CD8-positive, alpha-beta memory T cell (primary cell): ENCODE measurements at places on chromosomes 3 and 15. TPM values are rescaled to one million over a fixed set of nuclear protein-coding genes. Genes with fewer than 3 reads are reported as not detected.

DNA sequence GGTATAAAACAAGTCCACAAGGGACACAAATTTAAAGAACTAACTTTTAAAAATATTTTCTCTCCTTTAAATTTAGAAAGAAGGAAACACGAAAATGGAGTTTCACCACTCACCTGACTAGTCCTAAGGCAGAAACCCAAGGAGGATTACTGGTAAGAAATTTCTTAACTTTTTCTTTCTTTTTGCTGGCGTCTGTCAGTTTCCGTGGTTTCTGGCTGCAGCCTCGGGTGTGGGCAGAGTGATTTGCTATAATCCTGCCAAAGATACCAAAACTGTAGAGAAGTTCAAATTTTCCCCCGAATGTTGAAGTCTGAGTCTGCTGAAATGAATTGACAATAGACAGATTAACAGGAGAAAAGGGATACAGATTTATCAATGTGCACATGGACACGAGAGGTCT lies 843.6 kb upstream of the ALCAM start:
- DNase-seq = no peak
- no peaks in the 10 kb centered on the region for H3K27me3 ChIP-seq
- H3K36me3 ChIP-seq = no peaks in the 10 kb centered on the region
- H3K4me1 ChIP-seq = no peaks in the 10 kb centered on the region
- no peak overlapping the region for H3K4me3 ChIP-seq
- no peak overlapping the region for H3K27ac ChIP-seq

DNA sequence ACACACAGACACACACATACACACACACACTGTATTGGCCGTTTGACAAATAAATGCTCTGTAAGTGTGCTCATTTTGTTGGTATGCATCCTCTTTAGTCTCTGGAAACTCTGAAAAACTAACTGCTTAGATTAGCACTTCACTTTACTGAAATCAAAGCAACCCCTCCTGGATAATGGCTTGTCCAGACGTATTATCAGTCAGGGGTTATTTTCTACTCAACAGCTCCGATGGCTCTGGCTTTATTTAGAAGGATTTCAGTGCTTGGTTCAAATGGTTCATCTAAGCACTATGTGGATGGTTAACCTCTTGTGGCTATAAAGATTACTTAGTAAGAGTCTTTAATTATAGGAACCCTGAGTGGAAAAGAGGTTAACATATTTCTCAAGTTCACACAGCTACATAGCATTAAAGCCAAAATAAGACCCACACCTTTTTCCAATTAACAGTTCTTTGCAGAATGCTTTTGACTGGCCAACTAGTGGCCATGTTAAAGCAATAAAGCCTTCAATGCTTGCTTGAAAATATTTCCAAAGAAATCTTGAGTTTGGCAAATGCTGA lies 516.1 kb upstream of the NAALADL2 start:
- no peaks in the 10 kb centered on the region for H3K36me3 ChIP-seq
- H3K4me3 ChIP-seq = no peak overlapping the region
- H3K4me1 ChIP-seq = no peaks in the 10 kb centered on the region
- DNase-seq = no peak

DNA sequence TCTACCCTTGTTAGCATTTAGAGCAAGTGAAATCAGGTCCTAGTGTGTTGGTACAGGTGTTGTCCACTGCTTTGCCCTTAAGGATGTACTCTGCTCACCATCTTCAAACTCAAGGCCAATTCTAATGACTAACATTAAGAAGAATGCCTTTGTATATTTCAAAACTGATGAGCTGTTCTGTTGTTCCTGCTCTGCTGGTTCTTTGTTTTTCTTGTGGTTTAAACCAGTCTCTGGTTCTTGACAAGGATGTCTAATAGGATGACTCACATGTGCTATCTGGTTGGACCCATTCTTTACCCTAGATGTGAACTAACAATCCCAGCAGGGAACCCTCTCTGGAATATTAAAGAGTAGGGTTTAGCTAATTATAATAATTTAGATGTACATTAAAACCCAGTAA lies 17.3 kb downstream of the ABHD5 start:
- H3K27ac ChIP-seq = no peak overlapping the region
- no peak for DNase-seq
- no peaks in the 10 kb centered on the region for H3K27me3 ChIP-seq
- H3K4me1 ChIP-seq = no peaks in the 10 kb centered on the region

DNA sequence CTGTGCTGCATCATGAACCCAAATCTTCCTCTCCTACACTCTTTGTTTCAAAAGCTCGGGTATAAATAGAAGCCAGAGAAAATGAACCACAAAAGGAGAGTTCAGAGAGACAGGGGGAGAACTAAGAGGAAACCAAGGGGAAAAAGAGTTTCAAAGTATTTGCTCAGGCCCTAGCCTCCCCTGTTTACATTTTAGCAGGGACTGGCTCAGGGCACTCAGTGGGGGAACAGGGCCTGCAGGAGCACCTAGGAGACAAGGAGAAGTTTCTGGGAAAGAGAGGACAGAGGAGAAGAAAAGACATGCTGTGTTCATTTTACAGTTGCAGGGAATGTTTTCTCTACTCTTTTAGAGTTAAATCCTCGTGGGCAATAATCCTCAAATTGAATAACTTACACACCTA lies 8.5 kb upstream of the IL17RD start:
- peaks cover 18% of the 10 kb centered on the region for H3K27me3 ChIP-seq
- no peaks in the 10 kb centered on the region for H3K36me3 ChIP-seq
- H3K4me1 ChIP-seq = peaks cover 4% of the 10 kb centered on the region
- no peak overlapping the region for H3K4me3 ChIP-seq

GRCh38 chr15:40743485-40743901 lies 11.6 kb downstream of the RMDN3 start:
- H3K27me3 ChIP-seq = no peaks in the 10 kb centered on the region
- DNase-seq = no peak

NEK10 gene
- total RNA-seq = 0.42 TPM
